T-helper 2 cell treated with Interferon-gamma antibody and Interleukin-4, amounts not matched to agents 5 μg/mL and 100 μg/mL, for 36 hours (primary cell): ENCODE measurements at places on chromosomes 7 and 10.
A peak's percentile ranks its signal among the peaks of the same experiment; 100 is the strongest.

DNA sequence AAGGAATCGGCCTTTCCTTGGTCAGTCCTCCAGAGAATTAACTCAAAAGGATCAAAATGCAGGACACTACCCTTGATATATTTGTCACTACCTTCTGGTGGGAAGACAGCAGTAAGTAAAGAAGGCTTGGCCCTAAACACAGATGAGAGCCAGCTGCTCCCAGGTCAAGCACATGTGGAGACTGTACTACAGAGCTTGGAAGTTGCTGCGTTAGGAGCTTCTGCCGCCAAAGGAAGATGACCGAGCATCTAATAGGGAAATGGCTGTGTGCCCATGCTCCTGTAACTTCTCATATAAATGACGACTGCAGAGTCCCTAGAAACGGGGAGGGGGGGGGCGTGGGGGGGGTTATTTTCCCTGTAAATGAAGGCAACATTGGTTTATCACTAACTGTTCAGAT is 59.0 kb downstream of the PODXL start:
- H3K27me3 ChIP-seq, result no peaks in the 10 kb centered on the region
- peaks cover 10% of the 10 kb centered on the region for H3K36me3 ChIP-seq
- no peak overlapping the region for H3K27ac ChIP-seq
- H3K4me3 ChIP-seq, result no peak overlapping the region
- peaks cover 21% of the 10 kb centered on the region for H3K4me1 ChIP-seq
- DNase-seq, result no peak

GRCh38 chr10:517241-517830 is 172.1 kb downstream of the DIP2C start:
- peaks cover 3% of the 10 kb centered on the region for H3K4me1 ChIP-seq
- peaks cover 6% of the 10 kb centered on the region for H3K27me3 ChIP-seq
- no peak overlapping the region for H3K27ac ChIP-seq
- no peaks in the 10 kb centered on the region for H3K36me3 ChIP-seq
- no peak for DNase-seq
- H3K4me3 ChIP-seq, result no peak overlapping the region

GRCh38 chr10:24575481-24576002 is 148.1 kb downstream of the ARHGAP21 start:
- no peak for DNase-seq
- H3K4me1 ChIP-seq, result peaks cover 13% of the 10 kb centered on the region
- no peaks in the 10 kb centered on the region for H3K36me3 ChIP-seq
- peak overlapping the region; percentile 15 for H3K4me3 ChIP-seq

GRCh38 chr7:1549357-1550004 is 6.5 kb downstream of the TMEM184A start:
- H3K27ac ChIP-seq, result no peak overlapping the region
- no peak for DNase-seq
- H3K4me3 ChIP-seq, result no peak overlapping the region
- no peaks in the 10 kb centered on the region for H3K27me3 ChIP-seq
- H3K4me1 ChIP-seq, result no peaks in the 10 kb centered on the region

GRCh38 chr10:14063531-14064285 is 267.0 kb downstream of the FRMD4A start:
- no peak for DNase-seq
- no peaks in the 10 kb centered on the region for H3K4me1 ChIP-seq
- no peak overlapping the region for H3K4me3 ChIP-seq
- H3K27ac ChIP-seq, result no peak overlapping the region
- no peaks in the 10 kb centered on the region for H3K27me3 ChIP-seq
- H3K36me3 ChIP-seq, result no peaks in the 10 kb centered on the region

DNA sequence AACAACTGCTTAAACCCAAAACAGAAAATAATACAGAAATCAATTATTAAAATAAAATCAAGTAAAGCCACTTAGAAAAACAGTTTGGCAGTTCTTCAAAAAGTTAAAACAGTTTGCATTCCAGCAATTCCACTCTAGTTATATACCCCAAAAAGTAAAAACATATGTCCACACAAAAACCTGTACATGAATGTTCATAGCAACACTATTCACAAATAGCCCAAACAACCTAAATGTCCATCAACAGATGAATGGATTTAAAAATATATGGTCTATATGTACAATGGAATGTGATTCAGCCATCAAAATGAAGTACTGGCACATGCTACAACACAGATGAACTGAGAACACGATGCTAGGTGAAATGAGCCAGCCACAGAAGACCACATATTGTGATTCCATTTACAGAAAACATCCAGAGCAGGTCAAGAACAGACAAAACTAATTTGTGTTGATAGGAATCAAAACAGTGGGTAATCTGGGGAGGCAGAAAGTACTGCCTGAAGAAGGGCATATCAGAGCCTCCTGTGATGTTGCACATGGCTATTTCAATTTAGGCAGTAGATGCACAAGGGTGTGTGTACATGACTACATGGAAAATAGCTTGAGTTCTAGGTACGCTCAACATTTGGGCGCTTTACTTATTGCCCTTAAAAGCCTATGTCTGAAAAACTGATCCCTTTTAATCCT is 66.3 kb downstream of the CYTH3 start:
- H3K27ac ChIP-seq, result no peak overlapping the region
- H3K27me3 ChIP-seq, result peaks cover 28% of the 10 kb centered on the region
- no peak overlapping the region for H3K4me3 ChIP-seq
- H3K4me1 ChIP-seq, result no peaks in the 10 kb centered on the region
- no peaks in the 10 kb centered on the region for H3K36me3 ChIP-seq

DNA sequence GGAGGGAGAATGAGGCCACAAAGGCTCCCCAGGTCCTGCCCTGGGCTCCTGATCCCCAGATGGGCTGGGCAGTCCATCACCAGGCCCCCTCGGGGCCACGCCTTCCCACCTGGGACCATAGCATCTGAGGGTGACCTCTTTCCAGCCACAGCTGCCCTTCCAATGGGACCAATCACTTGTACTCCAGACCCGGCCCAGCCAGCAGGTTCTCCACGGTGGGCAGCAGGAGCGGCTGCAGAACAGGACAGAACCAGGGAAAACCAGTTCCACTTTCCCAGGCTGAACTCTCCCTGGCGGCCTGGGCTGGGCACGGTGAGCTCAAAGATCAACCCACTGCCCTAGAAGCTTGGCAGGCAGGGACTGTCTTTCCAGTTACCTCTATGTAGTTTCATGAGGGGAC is 257.6 kb downstream of the MAD1L1 start:
- no peak for DNase-seq
- H3K27ac ChIP-seq, result no peak overlapping the region
- no peak overlapping the region for H3K4me3 ChIP-seq
- H3K36me3 ChIP-seq, result peaks cover 7% of the 10 kb centered on the region

- no peak overlapping the region for H3K27ac ChIP-seq
Observed at GRCh38 chr7:155073922-155074321, 3.8 kb downstream of the HTR5A start.

DNA sequence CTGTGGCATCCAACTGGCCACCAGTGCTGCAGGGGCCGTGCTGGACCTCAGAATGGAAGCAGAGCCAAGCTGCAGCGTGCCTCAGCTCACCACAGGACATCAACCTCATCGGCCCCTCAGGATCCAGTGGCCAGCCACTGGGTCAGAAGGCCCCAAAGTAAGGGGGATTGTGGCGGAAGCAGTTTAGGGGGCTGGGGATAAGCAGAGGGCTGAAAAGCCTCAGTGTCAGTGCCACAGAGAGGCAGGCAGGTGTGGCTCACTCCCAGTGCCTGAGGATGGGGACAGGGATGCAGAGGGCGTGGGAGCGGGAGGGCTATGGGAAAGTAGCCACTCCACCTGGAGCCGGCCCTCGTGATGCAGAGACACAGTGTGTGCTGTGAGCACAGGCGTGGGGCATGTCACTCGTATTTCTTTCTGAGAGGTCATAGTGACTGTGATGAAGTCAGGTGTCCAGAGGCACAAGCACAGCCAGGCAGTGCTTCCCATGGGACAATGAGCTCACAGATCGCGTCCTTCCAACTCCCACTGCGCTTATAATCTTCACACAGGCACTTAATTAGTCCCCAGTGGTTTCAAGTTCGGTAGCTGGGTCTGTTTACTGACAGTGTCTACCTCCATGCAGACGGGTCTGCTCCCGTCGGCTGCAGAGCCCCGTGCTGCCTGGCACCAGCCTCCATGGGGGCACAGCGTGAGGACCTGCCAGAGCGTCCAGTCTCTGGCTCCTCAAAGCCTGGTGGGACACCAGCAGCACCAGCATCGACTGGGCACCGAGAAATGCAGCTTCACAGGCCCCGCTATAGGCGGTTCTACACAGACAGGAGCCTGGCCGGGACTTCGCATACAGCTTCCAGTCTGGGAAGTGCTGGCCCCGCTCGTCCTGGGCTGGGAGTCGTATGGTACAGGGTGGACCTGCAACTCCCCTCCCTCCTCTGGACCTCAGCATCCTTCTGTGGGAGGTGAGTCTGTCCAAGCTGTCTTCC is 42.9 kb upstream of the CNPY1 start:
- H3K4me1 ChIP-seq, result peaks cover 3% of the 10 kb centered on the region
- H3K36me3 ChIP-seq, result no peaks in the 10 kb centered on the region
- no peak overlapping the region for H3K4me3 ChIP-seq
- no peak overlapping the region for H3K27ac ChIP-seq

DNA sequence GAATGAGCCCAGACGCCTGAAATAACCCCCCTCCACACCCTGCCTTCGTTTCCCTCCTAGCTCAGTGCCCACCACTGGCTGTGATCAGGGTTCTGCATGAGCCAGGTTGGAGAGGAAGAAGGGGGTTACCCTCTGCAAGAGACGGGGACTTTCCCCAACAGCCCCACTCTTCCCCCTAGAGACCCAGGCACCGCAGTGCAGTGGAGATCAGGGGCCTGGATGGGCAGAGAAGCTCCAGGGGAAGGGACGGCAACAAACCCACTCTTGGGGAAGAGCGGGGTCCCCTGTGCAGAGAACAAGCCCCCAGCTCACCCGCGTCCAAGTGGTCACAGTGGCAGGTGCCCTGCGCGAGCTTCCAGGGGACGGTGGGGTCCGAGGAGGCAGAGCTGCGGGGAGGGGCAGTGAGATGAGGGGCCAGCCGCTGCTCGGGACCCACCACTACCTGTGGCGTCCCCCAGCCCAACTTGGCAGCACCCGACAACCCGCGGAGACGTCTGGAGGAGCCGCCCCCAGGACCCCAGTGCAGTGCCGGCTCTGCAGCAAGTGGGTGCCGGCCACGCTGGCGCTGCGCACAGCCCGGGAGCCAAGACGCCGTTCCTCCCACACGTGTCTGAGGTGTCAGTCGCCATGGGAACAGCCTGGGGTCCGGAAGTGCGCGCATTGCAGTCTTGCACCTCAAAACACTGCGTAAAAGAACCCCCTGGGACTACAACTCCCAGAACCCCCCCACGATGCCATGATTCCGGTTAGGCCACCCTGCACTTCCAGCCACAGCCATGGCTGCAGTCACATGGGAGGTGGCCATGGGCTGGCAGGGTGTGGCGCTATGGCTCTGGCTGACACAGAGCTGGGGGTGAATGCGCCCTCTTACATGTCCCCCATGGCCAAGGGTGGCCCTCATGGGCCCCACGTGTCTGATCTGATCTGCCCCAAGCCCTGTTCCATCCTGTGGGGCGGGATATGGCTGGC is 45.8 kb upstream of the WIPI2 start:
- no peak overlapping the region for H3K27ac ChIP-seq
- H3K4me1 ChIP-seq, result peaks cover 5% of the 10 kb centered on the region
- peak; percentile 53 for DNase-seq
- no peaks in the 10 kb centered on the region for H3K36me3 ChIP-seq
- peak overlapping the region; percentile 27 for H3K4me3 ChIP-seq
- no peaks in the 10 kb centered on the region for H3K27me3 ChIP-seq

DNA sequence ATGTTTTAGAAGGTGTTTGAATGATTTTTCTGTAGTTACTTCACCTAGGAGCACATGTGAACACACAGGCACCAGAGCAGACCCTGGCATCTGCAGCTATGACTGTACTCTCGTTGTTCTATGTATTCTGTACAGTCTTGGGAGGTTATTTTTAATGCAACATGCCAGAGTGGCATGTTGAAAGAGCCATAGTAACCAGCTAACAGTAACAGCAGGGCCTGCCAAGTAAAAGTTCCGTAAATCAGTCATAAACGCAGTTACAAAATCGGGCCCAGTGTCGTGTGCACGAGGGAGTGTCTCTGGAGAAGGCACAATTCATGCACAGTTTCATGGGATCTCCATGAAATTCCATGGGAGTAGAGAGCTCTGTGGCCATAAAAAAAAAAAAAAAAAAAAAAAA is 108.3 kb upstream of the CDK6 start:
- H3K27me3 ChIP-seq, result no peaks in the 10 kb centered on the region
- peaks cover 3% of the 10 kb centered on the region for H3K36me3 ChIP-seq
- no peak overlapping the region for H3K4me3 ChIP-seq
- H3K4me1 ChIP-seq, result no peaks in the 10 kb centered on the region

DNA sequence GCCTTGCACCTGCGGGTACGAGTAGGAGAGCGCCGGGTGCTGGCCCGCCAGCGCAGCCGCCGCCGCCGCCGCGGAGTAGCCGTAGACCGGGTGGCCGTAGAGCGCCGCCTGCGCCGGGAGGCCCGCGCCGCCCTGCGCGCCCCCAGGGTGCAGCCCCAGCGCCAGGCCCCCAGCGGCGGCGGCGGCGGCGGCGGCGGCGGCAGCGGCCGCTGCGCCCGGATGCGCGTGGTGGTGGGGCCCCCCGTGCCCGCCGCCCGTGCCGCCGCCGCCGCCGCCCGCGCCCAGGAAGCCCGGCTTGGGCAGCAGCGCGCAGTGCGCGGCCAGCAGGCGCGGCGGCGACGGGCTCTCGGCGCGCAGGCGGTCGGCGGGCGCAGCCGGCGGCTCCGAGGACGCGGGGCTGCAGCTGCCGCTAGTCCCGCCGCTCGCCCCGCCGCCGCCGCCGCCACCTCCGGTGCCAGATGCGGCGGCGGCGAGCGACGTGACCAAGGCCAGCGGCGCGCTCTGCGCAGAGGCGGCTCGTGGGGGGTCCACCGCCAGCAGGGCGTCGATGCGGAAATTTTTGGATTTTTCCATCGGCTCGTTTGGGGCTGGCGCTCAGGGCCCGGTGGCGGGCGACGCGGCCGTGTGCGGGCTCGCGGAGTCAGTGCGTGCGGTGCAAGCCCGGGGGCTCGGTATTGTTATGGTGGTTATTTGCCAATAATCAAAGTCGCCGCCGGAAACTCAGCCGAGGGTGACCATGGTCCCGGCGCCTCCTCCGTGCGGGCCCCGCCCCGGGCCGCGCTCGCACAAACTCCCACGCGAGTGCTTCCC is 480 bp downstream of the MNX1 start:
- no peak overlapping the region for H3K27ac ChIP-seq
- H3K4me3 ChIP-seq, result peak overlapping the region; percentile 34
- no peak for DNase-seq
- peaks cover 8% of the 10 kb centered on the region for H3K4me1 ChIP-seq
- no peaks in the 10 kb centered on the region for H3K36me3 ChIP-seq
- H3K27me3 ChIP-seq, result peaks cover 80% of the 10 kb centered on the region

DNA sequence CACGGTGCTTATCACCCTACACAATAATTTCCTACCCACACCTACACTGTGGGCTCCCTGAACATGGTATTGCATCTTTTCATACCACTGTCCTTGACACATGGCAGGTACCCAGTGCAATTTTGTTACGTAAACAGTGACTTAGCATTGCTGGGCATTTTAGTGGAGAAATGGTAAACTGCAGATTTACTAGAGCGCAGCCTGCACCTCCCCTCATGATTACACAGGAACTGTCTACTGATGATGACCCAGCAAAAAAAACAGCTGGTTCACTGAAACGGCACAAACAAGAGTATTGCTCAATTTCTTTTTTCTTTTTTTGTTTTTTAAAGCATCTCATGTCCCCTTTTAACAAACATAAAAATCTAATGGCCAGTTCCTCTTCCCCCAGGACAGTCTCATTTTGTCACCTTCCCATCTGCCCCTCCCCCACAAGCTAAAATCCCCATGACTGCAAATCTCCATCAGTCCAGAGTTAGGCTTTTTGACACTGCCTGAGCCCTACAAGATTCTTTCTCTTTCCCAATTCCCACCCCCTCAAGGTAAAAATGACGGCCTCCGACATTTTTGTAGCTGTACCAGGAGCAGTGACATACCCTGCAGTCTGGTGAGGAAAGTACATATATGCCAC is 2.8 kb downstream of the ZNF746 start:
- H3K4me3 ChIP-seq, result no peak overlapping the region
- H3K27ac ChIP-seq, result peak overlapping the region; percentile 35
- H3K36me3 ChIP-seq, result peaks cover 44% of the 10 kb centered on the region
